Lower lobe of right lung (tissue), 2 donors: ENCODE measurements at places on chromosomes 1 and 21. TPM values are rescaled to one million over a fixed set of nuclear protein-coding genes. Genes with fewer than 3 reads are reported as not detected.
A peak's percentile ranks its signal among the peaks of the same experiment; 100 is the strongest.

Gene LIN28A
- not detected for total RNA-seq

Gene NBPF26
- total RNA-seq: 2.4 TPM

Gene TNFRSF9
- 0.47 TPM for total RNA-seq

Gene CYP2J2
- total RNA-seq: 2.7 TPM

Gene B3GALT5
- 1.5 TPM for total RNA-seq

Gene KCNQ4
- total RNA-seq: 0.89 TPM

Gene MAN1C1
- 20.4 TPM for total RNA-seq

Gene HTR1D
- total RNA-seq: 1.1 TPM

Gene LCA5L
- total RNA-seq: 3.0 TPM

Gene TIAM1
- total RNA-seq: 45.5 TPM

Gene ANKRD35
- 1.5 TPM for total RNA-seq

DNA sequence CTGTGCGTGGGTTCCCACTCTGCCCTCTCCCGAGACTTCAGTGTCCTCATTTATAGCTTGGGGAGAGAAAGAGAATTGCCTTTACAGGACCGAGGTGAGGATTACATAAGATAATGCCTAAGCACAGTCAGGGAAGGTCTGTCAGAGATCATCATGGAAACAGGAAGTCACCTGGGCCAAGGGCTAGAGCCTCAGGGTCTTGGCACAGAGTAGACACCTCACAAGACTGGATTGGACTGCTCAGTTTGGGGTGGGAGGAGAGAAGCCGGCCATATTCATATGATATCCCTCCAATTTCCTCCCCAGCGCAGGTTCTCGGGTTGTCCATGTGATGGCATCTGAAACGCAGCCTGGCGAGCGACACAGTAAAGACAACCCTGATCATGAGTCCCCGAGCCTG, 3.8 kb downstream of the CNR2 start:
- DNase-seq: no peak

- DNase-seq: no peak
Observed at GRCh38 chr1:117067533-117068370, 7.6 kb downstream of the TTF2 start.

- no peak for DNase-seq
Observed at GRCh38 chr1:21721295-21721985, 52.3 kb upstream of the RAP1GAP start.

DNA sequence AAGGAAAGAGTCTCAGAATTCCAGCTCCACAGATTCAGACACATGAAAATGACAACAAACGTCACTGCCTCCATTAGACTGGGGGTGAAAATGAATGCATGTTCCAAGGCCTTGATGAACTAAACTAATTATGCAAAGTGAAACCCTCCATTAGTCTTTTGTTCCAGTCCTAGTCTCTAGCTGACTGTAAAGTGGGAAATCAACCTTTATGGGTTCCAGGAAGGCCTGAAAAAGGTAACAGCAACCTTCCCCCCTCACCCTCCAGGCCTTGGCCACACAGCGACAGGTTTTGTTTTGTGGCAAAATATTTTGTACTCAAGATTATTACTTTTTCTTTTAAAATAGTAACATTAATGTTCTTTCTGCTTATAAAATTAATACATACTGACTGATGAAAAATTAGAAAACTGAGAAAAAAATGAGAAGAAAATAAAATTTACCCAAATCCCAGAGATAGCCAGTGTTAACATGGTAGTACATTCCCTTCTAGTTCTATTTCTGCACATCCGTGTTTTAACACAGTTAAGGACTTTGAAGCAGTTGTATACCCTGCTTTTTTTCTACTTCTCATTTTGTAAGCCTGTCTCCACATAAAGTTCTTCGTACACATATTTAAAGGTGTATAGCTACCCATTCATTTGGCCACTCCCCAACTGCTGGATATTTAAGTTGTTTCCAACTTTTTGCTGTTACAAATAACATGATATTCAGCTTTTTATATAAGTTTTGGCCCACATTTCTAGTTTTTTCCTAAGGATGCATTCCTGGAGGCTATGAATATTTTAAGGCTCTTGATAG, 60.9 kb downstream of the CD2 start:
- DNase-seq: no peak

DNA sequence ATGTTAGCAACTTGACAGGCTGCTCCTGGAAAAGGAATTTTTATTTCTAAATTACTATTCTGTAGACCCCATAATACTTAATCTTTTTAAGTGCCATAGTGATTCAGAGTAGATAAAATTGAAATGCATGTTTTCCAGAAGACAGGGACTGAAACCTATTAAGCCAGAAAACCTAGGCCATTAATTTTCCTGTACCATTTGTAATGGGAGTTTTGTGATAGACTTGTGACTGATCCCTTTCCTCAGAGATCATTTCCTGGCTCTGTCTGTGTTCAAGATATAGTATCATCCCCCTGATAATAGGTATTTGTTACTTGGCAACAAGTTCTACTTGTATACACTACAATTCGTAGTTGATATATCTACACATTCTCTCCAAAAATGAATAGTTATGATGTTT, 1609.8 kb downstream of the AMY1C start:
- DNase-seq: no peak

- DNase-seq: no peak
Observed at GRCh38 chr1:119878171-119878570, 18.1 kb downstream of the ADAM30 start.

- no peak for DNase-seq
Observed at GRCh38 chr1:54245501-54245900, 45.5 kb downstream of the MRPL37 start.

GRCh38 chr1:115726161-115726560, 42.4 kb downstream of the CASQ2 start:
- DNase-seq: no peak

DNA sequence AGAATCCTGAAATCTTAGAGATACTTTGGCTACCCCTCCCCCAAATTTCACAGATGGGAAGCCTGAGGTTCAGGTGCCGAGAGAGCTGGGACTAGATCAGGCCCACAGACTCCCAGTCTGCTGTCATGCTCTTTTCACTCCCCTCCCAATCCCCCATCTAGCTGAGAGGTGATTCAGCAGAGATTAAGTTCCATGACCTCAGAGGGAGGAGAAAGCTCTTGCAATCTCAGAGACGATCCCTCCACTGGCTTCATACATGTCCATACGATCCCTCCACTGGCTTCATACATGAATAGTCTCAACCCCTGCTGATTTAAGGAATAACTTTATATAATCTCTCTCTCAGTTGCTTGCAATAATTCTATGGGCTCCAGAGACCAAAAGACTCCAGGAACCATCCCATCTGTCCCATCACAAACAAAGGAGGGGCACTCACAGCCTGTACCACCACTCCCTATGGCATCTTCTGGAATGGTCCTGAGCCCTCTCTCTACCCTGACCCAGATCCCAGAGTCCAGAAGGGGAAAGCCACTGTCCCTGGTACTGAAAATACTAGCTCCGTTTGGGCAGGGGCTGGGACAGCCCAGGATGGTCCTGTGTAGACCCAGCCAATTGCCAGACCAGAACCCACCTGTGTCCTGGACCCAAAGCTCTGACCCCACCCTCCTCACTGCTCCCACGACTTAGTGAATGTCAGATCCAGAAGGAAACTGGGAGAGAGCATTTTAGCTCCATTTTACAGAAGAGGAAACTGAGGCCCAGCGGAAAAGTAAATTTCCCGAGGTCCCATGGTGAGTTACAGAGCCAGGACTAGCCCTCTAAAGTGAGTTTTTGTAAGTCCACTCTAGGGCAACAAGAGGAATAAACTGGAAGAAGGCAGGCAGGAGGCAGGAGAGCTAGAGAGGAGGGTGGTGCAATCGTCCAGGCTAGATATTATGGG, 27.1 kb downstream of the RIMS3 start:
- DNase-seq: no peak

GRCh38 chr1:57131701-57132394, 166.0 kb upstream of the C8B start:
- no peak for DNase-seq

- no peak for DNase-seq
Observed at GRCh38 chr1:15454256-15454655, 2.3 kb upstream of the CELA2A start.

DNA sequence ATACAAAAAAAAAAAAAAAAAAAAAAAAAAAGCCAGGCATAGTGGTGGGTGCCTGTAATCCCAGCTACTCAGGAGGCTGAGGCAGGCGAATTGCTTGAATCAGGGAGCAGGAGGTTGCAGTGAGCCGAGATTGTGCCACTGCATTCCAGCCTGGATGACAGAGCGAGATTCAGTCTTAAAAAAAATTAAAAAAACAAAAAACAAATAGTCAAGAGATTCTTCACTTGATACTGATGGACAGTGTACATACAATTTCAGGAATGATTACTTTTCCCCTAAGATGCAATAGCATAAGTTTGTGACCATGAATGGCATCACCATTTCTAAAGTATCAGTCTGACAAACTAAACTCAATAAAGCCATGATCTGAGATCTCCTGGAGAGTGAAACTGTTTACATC, 60.8 kb upstream of the IVNS1ABP start:
- no peak for DNase-seq

- no peak for DNase-seq
Observed at GRCh38 chr1:219434285-219434922, 178.5 kb downstream of the ZC3H11B start.

GRCh38 chr1:10815858-10816195, 19.4 kb upstream of the CASZ1 start:
- no peak for DNase-seq

DNA sequence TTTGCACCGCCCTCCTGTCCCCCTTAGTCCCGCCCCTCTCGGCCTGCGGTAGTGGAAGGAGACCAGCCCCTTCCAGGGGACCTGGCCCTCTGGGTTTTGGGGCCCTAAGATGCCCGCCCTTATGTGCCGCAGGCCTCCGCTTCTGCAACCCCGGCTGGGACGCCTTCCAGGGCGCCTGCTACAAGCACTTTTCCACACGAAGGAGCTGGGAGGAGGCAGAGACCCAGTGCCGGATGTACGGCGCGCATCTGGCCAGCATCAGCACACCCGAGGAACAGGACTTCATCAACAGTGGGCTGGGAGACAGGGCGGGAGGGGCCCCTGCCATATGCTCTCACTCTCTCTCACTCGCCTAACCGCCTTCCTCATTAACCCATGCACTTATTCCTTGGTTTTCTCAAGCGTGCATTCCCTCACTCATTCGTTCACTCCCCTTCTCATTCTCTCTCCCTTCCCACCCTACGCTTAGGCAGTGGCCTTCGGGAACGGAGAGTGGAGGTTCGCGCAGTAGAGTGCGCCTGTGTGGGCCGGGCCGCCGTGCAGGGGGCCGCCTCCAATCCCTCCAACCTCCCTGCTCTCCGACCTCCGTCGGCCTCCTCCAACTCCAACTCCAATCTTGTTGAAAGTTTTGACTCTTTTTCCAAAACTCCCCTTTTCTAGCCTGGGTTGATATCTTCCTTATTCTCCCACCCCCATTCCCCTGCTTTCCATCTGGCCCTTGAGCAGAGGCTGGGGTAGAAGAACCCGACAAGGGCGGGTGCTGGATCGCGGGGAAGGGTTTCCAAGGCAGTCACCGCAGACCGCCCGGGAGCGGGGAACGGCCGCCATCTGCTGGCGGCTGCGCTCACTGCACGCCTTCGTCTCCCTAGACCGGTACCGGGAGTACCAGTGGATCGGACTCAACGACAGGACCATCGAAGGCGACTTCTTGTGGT, 15.2 kb downstream of the BCAN start:
- DNase-seq: peak; percentile 81

GRCh38 chr1:172452536-172453152, 8.8 kb upstream of the PIGC start:
- DNase-seq: no peak

DNA sequence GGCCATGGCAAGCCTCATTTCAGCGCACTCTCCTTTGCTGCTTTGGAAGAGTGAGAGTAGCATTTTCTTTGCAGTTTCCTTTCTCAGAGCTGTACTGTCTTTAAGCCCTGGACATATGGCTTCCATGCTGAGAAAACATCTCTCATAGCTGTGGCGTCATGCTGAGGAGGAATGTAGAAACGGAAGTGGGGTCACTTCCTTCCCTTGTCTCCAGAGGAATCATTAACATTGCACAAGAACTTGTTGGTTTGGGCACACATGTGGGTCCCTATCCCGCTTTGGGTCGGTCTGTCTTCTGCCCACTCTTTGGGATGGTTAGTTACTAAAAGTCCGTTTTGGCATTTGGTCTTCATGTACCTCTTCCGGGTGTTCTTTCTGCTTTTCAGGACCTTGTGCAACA, 5.6 kb downstream of the MFN2 start:
- no peak for DNase-seq

DNA sequence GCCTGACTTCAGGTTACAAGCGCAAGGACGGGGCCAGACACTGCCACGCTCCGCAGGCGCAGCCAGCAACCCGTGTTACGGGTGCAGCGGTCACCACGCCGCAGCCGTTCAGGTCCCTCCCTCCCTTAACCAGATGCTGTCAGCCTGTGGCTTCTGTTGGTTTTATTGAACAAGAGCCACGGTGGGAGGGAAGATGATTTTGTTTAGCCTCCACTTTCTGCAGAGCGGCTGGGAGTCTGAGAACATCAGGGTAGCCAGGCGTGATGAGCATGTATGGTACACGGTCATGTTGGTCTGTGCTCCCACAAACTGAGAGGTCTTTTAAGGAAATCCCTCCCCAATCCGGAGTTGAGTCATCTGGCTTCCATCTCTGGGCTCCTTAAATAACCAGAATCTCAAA, 18.5 kb upstream of the ADARB1 start:
- DNase-seq: no peak

- no peak for DNase-seq
Observed at GRCh38 chr1:57024428-57024827, 58.6 kb upstream of the C8B start.

GRCh38 chr1:117094841-117095604, 26.5 kb downstream of the TRIM45 start:
- no peak for DNase-seq

GRCh38 chr1:23214640-23215039, 2.7 kb downstream of the HTR1D start:
- no peak for DNase-seq

DNA sequence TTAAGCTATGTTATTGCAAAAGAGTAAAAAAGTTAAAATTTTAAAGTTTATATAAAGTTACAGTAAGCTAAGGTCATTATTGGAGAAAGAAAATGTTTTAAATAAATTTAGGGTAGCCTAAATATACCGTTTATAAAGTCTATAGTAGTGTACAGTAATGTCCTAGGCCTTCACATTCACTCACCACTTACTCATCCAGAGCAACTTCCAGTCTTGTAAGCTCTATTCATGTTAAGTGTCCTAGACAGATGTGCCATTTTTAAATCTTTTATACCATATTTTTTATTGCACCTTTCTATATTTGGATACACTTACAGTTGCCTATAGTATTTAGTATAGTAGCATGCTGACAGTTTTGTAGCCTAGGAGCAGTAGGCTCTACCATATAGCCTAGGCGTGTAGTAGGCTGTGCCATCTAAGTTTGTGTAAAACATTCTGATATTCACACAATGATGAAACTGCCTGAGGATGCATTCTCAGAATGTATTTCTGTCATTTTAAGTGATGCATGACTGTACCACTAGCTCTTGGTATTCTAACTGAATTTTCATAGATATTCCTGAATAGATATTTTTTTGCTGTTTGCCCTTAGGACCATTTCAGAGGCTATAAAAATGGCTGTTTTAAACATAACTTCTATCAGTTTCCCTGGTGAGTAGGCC, 26.8 kb downstream of the PPP2R5A start:
- DNase-seq: no peak
